ENCODE measurements at places on chromosomes 2 and 18.

GRCh38 chr2:179238027-179238426 lies 26.6 kb downstream of the SESTD1 start:
- DNase-seq: no peak

- no peak for DNase-seq
These were observed 279.0 kb upstream of the NRP2 start for GRCh38 chr2:205403244-205403825.

DNA sequence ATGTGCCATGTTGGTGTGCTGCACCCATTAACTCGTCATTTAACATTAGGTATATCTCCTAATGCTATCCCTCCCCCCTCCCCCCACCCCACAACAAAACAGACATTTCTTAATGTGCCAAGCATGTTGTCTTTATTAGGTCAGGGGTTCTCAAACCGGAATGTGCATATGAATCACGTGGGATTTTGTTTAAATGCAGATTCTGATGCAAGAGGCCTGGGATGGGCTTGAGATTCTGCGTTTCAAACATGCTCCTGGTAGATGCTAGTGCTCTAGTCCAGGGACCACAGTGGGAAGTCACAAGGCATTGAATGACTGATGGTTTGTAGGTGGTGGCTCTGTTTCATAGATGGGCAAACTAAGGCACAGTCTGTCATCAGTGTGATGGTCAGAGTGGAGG lies 184.7 kb downstream of the SMAD7 start:
- no peak for DNase-seq

DNA sequence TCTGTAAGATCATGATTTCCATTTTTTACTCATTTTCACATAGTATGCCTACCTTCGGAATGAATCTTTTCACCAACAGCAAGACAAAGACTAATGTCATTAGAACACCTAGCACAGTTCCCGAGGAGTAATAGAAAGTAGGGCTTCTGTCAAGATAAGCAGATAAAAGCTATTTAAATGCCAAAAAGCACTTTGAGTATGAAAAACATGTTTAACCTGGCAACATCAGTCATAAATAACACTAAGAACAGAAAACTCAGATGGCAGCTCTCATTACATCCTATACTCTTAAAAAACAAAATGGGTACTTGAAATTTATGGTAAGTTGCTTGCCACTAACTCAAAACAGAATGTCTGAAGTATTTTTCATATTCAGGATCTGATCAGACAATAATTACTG lies 17.1 kb downstream of the NEMP2 start:
- no peak for DNase-seq

DNA sequence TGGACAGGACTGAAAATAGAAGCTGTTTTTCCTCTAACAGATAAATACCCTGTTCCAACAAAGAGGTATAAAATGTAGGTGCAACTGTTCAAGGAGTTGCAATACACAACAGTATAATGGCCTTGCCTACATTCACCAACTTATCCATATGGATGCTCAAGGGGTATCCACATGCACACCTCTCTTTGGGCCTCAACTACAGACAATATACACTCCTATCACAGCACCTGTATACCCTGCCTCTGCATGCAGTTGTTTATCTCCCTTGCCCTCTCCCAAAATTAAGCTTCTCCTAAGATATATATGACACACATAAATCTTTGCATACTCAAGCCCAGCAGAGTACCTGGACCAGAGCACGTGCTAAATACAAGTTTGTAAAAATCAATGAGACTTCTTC lies 37.3 kb downstream of the DARS1 start:
- no peak for DNase-seq

DNA sequence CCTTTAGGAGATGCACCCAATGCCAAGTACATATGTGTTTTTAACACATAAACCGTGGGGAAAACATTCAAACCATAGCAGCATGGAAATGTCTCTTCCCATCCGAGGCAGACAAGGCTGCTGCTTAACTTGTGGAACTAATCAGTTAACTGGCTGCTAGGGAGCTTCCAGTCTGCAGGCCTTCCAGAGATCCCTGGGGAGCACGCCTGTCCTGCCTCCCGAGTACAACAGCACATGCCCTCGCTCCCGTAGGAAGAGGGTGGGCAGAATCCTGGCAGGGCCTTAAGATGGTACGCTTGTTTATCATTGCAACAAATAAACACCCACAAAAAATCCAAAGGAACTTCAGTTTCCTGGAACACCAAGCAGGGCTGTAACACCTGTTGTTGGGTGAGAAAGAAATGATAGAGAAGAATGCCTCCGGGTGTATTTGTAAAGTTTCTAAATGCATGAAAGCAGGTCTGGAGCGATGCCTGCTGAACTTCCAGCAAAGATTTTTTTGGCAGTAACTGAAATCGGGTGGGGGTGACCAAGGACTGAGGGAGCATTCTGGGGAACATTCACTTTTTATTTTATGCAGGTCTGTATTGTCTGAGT lies 56.2 kb downstream of the EDAR start:
- peak; percentile 43 for DNase-seq

- no peak for DNase-seq
These were observed 3.9 kb downstream of the KCNK3 start for GRCh38 chr2:26696351-26696816.

DNA sequence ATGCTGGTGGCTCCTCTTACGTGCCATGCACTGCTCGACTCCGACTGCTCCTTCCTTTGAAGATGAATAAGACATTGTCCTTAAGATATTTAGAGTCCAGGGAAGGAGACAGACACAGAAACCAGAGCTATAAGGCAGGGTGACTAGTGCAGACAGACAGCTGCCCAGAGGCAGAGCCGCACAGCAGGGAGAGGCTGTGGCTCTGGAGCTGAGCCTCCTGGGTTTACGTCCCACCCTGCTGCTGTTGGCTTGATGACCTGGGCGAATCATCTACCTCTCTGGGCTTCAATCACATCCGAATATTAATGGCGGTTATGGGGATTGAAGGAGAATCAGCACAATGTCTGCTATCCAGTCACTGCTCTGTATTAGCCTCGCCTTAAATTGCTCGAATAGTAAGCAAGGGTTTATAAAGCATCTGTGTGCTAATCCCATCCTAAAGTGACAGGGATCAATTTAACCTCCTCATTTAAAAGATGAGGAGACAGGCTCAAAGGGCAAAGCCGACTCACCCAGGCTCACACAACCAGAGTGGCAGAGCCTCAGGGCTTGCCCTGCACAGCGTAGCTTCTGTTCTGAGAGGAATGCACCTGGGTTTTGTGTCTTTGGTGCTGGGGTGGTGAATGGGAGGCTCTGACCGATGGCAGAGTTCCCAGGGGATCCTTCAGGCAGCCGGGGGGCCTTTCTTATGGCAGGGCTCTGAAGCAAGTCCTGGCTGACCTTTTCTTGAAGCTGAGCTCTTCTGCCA lies 284.1 kb downstream of the MYCN start:
- no peak for DNase-seq

DNA sequence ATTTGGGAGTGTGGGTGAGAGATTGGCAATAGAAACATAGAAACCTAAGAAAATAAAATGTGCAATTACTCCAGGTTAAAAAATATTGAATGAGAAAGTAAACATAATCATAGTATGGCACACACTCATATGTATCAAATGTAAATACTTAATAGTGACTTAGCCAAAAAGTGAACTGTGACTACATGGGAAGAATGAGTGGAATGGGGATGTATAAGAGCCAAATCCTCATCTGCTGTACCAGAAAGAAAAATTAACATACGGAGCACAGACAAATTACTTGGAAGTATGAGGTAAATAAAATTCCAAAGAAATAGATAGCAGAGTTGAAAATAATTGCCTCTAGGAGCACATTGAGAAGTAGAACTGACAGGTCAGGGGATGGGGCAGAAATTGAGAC lies 4.0 kb downstream of the FLACC1 start:
- no peak for DNase-seq

- no peak for DNase-seq
These were observed 7.8 kb upstream of the ARHGAP25 start for GRCh38 chr2:68726608-68727367.

DNA sequence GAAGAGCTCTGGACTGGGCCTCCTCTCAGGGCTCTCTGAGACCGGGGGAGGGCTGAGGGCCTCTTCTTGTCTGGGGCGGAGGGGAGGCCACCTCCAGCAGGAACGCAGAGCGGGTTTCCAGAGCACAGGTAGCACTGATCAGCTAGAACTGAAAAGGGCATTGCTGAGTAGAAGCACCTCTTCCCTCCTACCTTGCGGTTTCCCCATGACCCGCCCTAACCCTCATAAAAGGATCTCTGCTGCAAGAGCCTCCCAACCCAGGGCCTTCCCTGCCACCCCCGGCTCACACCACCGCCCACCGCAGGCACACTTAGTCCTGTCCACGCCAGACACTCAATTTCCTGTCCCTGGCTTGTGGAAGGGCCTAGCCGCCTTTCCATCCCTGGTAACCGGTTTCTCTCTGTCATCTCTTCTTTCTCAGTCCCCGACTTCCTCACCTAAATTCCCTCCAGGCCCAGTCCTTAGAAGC lies 966 bp downstream of the ADCY3 start:
- no peak for DNase-seq

DNA sequence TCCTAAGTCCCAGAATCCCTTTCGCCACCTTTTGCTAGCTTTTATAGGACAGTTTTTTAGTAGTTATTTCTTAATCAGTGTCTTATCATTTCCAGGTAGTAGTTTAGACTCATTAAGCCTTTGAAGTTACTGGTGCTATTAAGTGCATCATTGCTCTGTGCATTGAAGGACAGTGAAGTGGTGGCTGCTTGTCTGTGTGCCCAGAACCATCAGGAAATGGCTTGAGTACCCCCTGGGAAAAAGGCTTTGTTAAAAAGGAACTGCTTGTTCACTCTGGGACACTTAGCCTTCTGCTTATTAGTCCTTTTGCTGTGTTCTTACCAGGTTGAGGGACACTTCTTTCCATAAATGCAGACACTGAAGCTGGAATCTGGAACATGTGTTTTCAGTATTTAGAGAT lies 30.0 kb downstream of the DTNA start:
- no peak for DNase-seq

DNA sequence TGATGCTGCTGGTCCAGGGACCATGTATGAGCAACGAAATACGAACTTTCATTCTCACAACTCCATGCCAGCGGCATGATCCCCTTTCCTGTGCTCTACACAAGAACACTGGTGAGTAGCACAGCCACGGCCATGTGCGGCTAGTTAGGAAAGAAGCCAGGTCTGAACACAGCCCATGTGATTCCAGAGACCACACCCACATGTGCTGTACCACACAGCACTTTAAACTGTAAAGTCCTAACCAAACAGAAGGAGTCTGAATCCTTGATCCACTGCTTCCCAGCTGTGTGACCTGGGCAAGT lies 33.0 kb upstream of the ACAA2 start:
- DNase-seq: peak; percentile 32

GRCh38 chr2:65545837-65546805 lies 113.7 kb upstream of the SPRED2 start:
- DNase-seq: no peak

GRCh38 chr2:203909261-203909967 lies 27.1 kb upstream of the ICOS start:
- DNase-seq: peak; percentile 38

GRCh38 chr18:49591271-49591670 lies 29.4 kb downstream of the LIPG start:
- peak; percentile 81 for DNase-seq

DNA sequence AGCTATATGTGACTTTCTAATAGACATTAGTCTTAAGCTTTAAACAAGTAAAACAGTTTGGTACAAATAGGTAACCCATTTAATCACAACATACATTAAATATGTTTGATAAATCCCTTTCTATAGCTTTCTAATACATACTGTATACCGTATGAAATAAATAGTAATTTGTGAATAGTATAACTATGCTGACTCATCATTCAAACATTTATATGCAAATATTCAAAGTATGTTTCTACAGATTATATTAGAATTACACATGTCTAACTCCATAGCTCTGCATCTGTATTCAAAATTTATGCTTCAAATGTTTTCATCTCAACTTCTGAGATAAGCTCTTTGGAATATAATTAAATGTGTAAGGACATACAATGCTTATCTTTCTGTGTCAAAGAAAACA lies 142.7 kb upstream of the ZNF804A start:
- DNase-seq: no peak

GRCh38 chr18:48566589-48566988 lies 27.8 kb downstream of the CTIF start:
- no peak for DNase-seq

- DNase-seq: no peak
These were observed 5.9 kb upstream of the TCF4 start for GRCh38 chr18:55593888-55594287.

GRCh38 chr2:6186332-6187151 lies 494.4 kb downstream of the SOX11 start:
- no peak for DNase-seq

DNA sequence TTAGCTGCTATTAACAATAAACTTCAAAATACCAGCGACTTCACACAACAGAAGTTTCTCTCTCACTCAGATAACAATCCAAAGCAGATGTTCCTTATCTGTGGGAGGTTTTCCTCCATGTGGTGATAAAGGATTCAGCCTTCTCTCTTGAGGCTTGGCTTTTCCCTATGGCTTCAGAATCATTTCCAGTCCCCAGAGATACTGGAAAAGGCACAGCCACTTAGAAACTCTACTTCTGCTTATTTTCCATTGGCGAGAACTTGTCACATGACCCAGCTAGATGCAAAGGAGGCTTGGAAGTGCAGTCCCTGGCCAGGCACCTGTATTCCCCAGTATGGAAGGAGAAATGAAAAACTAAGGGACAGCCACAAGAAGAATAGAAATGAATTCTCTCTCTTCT lies 344.8 kb downstream of the MTX2 start:
- DNase-seq: peak; percentile 28

- no peak for DNase-seq
These were observed 1.3 kb downstream of the ING5 start for GRCh38 chr2:241703032-241703604.

- DNase-seq: no peak
These were observed 97.1 kb upstream of the HS6ST1 start for GRCh38 chr2:128415779-128416061.

- no peak for DNase-seq
These were observed 95.1 kb upstream of the L3MBTL4 start for GRCh38 chr18:6509832-6510231.

DNA sequence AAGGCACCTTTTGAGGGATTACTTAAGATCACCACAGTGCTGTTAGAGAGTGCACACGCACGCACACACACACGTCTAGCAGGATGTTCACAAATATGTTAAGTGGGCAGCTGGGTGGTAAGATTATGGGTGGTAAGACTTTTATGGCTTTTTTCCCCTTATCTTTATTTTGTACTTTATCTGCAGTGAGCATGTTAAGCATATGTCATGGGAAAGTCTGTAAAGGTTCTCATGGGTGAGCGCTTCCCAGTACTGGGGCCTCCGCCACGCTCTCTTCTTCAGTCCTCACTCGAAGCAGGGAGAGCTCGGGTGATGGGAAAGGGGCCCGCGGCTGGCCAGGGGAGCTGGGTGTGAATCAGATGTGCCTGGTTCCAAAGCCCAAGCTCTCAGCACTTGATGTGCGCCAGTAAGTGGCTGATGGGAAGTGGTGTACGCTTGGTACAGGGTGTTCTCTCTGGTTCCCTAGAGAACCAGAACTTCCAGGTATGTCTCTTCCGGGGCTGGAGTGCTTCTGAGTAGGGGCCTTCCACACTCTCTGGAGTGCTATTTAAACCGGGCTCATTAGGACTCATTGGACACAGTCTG lies 83.9 kb upstream of the YWHAQ start:
- no peak for DNase-seq

- DNase-seq: no peak
These were observed 8.7 kb upstream of the NGEF start for GRCh38 chr2:233021771-233022170.

GRCh38 chr2:96143231-96143847 lies 1.9 kb downstream of the DUSP2 start:
- DNase-seq: peak; percentile 3

GRCh38 chr2:37507051-37507410 lies 162.6 kb downstream of the QPCT start:
- no peak for DNase-seq
